Anterior cingulate cortex (tissue), 58 donors: ENCODE measurements at places on chromosomes 16 and 17.
A peak's percentile ranks its signal among the peaks of the same experiment; 100 is the strongest.

DNA sequence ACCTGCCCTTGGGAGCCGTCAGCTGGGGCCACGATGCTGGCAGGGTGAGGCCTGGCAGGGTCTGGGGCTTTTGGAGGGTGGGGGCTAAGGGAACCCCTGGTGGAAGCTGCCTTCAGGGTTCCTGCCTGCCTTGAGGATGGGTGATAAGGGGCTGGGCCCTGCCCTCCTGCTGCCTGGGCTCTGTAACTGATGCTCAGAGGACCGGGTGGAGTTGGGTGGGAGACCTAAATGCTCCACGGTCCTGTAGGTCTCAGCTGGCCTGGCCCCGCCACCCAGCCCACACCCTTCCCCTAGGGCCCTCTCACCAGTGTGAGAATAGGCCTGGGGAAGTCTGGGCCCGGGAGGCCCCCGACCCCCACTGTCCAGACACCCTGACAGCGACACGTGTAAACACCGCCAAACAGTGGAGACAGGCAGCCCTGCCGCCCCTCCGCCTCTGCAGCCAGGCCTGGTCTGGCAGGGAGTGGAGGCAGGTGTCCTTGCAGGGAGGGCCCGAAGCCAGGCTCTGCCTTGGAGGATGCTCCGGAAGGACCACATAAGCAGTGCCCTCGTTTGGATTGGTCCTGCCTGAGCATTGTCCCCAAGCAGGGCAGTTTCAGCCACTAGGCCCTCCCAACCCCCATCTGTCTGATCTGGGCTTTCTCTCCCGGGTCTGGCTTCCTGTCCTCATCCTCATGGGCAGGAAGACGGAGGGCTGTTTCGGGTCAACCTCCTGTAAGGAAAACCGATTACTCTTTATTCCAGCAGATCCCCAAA is 6.5 kb upstream of the BAHCC1 start:
- DNase-seq = peak; percentile 40

DNA sequence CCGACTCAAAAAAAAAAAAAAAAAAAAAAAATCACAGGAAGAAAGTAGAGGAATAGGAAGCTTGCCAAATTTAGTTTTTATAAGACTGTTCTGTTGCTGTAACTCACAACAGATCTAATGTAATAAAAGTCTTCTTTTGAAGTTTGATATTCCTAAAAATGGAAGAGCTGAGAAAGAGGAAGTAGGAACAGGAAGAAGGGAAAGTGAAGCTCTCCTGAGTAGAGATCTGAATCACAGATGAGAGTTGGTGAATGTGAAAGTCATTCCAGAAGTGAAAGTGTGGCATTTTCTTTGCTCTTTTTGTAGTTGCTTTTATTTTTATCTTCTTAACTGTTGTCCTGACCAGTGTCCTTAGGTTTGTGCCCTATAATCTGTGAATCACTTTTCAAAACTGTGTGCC is 2.1 kb downstream of the NMT1 start:
- no peak for DNase-seq

- DNase-seq = no peak
Observed at GRCh38 chr16:72442385-72443158, 270.6 kb upstream of the PMFBP1 start.

DNA sequence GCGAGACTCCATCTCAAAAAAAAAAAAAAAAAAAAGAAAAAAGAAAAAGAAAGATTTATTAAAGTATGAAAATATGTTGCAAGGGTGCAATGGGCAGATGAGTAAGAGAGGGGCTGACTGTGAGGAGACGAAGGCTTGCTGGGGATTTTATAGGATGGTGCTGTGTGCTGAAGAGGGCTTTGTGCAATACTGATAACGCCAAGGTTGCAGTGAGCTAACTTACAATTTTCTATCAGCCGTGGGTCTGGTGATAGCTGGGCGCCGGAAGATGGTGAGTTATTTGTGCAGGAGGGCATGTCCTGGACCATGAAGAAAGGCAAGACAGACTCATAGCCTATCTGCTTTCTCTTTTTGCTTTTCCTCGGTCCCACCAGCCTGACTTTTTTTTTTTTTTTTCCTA is 281.1 kb downstream of the MAP2K6 start:
- DNase-seq = no peak

DNA sequence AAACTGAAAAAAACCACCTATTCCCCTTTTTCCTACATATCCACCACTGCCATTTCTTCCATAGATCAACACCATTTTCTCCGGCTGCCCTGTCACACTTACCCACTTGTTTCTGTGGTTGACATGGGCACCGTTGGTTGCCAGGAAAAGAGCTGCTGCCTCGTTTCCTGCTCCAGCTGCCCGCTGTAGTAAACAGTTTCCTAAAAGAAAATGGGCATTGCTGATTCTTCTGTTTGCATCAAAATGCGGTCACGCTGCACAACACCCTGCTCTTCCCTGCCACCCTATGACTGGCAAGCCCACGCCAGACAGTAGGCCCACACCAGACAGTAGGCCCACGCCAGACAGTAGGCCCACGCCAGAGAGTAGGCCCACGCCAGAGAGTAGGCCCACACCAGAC is 46.3 kb downstream of the CYB5D2 start:
- DNase-seq = no peak

DNA sequence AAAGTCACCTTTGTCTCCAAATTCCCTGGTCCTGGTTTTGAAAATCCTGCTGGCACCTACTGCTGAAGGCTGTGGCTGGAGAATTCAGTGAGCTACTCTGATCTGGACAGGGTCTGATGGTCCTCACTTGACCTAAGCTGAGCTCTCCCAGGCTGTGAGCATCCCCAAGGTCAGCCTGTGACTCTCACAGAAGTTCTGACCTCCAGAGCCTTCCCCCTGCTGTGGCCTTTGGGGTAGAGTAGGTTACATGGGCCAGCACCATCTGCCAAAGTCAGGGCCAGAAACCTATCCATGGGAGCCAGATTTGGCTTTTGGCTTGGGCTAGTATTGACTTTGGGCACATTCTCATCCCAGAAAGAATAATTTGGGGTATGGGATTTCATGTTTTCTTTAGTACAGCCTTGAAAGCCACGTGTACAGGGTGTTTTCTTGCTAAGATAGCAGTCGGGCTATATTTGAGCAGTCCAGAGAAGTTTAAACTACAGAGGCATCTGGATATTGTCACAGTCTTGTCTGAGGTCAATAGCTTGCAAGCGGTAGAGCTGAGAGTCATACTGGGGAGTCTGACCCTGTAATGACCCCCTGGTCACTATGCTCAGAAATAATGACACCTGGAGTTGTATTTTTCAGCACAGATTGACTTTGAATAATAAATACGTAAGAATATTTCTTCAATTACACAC is 6.2 kb upstream of the AGRP start:
- DNase-seq = no peak

- no peak for DNase-seq
Observed at GRCh38 chr17:49742166-49742638, 21.7 kb downstream of the FAM117A start.

DNA sequence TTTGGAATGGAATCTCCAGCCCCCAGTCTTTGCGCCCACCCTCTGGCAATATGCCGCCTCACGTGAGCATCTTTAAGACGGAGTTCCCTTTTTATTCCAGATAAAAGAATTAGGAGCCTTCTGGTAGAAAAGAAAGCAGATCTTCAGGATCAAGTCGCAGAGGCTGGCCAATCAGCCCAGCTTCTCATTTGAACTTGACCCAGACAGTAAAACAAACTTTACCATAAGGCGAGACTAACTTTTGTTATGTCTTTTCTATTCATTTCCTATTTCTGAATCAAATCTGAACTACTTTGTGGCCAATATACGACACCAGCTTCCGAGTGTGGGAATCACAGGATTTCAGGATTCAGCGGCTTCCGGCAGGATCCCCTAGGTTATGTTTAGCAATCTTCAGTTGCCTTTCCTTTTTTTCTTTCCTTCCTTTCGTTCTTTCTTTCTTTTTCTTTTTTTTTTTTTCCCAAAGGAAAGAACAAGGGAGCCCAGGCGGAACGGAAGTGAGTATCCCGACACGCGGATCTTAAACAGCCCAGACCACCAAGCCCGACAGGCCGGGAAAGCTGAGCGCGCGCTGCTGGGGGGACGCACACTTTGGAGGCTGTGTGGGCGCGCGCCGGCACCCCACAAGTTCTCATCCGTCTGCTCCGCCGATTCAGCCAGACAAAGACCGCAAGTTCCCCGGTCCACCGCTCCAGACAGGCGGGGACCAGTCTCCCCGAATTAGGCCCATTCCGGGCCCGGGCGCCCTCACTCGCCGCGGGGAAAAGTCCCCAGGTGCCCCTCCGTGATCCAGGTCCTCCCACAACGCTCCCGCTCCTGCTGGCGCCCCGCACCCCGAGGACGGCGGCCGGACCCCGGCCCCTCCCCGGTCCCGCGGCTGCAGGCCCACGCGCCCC is 633 bp downstream of the TBC1D16 start:
- peak; percentile 36 for DNase-seq

- DNase-seq = no peak
Observed at GRCh38 chr17:61053469-61053868, 346.2 kb upstream of the TBX2 start.

GRCh38 chr17:9024497-9024896 is 3.2 kb downstream of the NTN1 start:
- DNase-seq = no peak

GRCh38 chr17:30597776-30598288 is 120.6 kb downstream of the GOSR1 start:
- no peak for DNase-seq

- no peak for DNase-seq
Observed at GRCh38 chr16:68031951-68032350, 8.9 kb downstream of the DUS2 start.

GRCh38 chr17:61070649-61071048 is 329.0 kb upstream of the TBX2 start:
- no peak for DNase-seq

GRCh38 chr17:16652847-16653366 is 743 bp downstream of the ZNF624 start:
- DNase-seq = no peak

DNA sequence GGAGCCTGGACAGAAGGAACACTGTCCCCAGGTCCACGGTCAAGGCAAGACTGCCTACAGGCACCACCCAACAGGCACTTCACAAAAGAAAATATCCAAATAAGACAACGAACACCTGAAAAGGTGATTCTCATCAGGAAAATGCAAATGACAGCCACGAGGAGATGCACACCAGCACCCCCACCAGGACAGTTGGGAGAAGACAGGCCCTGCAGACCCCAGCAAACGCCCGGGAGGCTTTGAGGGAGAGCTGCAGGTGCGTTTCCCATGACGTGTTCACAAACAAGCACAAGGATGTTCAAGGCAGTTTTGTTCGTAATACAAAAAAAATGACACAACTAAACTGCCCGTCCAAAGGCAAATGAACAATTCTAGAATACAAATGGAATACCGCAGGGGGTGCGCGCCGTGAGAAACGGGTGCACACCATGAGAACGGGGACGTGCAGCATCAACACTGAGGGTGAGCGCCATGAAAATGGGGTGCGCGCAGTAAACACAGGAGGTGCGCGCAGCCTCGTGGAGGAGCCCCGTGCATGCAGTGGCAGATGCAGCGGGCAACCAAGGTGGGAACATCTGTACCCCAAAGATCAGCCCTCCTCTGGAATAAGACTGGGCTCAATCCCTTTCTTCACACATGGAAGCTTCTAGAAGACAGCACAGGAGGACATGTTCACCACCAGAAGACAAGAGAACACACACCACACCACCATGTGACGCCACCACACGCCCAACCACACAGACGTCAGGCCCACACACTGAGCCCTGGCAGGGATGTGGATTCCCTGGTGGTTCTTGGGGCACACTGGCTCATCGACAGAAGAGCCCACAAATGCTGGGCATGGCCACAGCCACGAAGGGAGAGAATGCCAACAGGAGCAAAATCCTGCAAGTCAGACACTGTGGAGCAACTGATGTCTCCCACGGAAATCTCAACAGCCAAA is 91.2 kb downstream of the ZNF778 start:
- DNase-seq = no peak

DNA sequence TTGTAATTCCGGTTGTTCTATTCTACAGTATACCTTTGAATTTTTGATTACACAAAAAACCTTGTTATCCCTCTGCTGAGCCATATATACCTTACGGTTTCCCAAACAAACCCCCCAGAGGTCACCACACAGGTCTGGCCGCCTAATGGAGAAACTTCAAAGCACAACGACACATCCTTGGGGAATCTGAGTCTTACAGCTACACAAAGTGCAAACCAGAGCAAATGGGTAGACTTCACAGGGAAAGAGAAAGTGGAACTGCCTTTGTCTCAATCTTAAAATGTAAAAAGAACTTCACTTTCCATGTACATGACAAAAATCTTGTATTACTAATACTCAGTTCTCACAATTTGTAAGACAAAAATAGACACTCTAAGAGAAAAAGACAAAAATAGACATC is 2.7 kb downstream of the FBXO31 start:
- DNase-seq = no peak

DNA sequence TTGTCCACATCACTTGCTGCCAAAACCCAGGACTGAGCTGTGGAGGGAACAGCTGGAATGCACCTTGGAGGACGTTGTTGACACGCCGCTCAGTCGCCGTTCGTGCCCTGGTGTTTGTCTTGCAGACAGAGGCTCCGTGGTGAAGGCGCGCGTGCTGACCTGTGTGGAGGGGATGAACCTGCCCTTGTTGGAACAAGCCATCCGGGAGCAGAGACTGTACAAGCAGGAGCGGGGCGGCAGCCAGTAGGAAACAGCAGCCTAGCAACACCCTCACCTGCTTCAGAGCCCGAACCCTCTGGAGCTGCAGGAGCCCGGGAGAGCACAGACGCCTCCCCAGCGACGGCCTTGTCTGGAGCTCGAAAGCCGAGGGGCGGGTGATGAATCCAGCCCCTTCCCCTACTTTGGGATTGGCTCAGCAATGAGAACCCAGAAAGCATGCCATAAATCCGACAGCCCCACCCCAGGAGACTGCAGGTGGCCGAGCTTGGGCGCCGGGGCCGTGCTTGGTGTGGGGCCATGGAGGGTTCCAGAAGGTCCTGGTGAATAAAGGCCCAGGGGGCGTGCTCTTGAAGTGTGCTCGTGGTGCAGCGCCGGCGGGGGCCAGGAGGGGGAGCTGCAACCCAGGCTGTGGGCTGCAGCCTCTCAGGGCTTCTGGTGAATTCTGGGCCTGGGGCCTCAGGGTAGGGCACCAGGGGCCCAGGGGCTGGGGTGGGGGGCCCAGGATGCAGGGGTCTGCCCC is 470 bp upstream of the CDK3 start:
- DNase-seq = no peak

- DNase-seq = no peak
Observed at GRCh38 chr16:26672206-26672605, 394.5 kb upstream of the C16orf82 start.

- DNase-seq = no peak
Observed at GRCh38 chr16:81652798-81653505, 126.1 kb upstream of the PLCG2 start.

DNA sequence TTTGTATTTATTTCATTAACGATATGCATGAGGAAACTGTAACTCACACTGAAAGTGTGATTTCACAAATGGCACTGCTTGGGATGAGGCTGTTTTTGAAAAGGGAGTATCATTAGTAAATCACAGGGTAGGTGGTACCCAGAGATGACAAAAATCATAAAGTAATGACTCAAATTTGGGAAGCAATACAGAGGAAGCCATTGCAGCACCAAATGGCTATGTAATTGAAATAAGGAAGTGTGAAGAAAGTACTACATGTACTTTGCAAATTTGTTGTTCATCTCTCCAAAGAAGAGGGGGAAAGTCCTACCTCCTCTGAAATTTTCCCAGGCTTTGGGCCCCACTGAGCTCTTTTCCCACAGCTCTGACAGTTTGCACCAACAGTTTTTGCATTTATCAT is 12.3 kb upstream of the ABCC12 start:
- DNase-seq = no peak
